ENCODE measurements at places on chromosomes 6 and 20.

DNA sequence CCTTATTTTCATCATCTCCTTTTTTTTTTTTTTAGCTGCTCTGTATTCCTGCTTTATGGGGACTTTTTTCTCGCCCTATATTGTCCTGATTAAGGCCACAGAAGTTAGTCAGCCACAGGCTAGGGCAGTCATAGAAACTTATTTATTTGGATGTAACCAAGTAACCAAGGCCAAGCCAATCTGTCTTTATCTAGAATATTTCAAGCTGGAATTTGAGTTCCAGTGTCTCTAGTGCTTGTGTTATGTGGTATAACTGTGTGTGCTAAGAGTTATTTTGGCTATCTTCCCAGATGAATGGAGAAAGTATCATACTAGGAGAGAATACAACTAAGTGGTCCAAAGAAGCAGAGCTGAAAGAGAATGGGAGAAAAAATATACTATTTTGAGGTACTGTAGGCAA, 751.5 kb downstream of the CBLN4 start:
- no peak for DNase-seq

DNA sequence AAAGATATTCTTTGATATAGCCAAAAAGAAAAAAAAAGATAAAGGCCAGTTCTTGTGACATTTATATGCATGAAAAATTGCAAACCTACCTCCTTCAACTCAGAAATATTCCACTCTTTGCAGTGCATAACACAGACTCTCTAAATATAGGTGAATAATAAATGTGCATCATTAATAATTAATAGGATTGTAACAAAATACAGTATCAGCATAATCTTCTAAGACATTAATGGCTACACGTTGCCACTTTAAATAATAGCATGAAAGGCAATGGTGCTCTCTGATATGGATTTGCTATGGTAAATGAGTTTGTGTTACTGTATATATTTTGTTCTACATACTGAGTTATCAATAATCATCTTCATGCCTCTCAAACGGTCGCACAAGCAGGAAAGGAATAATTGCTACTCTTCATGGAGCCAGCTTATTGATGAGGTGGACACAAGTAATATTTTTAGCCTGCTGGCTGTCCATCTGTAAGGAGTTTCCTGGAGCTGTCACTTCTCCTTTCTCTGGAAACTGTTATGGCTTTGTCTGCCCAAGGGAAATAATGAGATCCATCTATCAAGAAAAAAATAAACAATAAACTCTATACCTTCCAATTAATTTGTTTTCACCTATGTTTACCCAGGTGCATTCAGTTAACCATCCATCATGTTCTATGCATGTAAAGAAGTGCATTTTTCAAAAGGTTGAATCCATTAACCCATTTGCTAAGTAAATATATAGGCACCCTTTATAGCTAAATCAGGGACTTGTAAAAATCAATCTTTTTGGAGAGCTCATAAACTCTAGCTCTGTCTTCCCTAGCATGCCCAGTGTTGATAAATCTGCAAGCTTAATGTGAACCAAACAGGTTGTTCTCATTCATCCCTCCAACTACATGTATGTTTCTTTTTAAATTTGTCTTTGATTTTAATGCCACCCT, 253.0 kb downstream of the NKAIN2 start:
- DNase-seq, result no peak

DNA sequence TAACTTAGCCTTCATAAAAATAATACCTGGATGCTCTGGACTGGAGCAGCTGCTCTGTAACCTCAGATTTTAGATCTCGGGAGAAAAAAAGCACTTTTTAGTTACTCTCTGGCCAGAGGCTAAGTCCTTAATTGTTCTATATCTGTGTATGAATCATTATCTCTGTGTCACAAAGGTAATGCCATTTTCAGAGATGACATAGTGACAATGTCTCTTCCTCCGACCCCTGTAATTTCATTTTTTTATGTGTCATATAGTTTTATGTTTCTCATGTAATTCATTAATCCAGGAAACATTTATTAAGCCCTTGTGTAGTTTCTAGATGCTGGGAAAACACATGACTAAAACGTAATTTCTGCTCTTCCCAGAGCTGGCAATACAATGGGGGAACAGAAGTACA, 55.6 kb downstream of the SENP6 start:
- DNase-seq, result no peak

- no peak for DNase-seq
Measured at GRCh38 chr6:51960419-51960818, 127.0 kb downstream of the PKHD1 start.

DNA sequence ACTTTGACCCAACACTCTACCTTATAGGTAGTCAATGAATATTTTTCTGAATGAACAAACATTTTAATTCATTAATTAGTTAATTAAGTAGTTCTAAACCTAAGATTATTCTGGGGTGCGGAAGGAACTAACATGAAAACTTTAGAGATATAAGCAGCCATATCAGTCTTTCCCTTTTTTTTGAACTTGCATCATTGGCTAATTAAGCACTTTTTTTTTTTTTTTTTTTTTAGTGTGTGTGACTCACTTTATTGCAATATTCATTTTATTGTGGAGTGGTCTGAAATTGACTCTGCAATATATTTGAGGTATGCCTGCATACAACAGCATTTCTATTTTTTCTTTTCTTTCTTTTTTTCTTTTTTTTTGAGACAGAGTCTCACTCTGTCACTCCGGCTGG, 21.8 kb upstream of the AMD1 start:
- no peak for DNase-seq

GRCh38 chr20:59385480-59385879, 85.1 kb downstream of the EDN3 start:
- no peak for DNase-seq

GRCh38 chr6:94289131-94289530, 869.8 kb upstream of the EPHA7 start:
- DNase-seq, result no peak

GRCh38 chr6:27777614-27778355, 134.4 kb downstream of the OR2B2 start:
- DNase-seq, result no peak

DNA sequence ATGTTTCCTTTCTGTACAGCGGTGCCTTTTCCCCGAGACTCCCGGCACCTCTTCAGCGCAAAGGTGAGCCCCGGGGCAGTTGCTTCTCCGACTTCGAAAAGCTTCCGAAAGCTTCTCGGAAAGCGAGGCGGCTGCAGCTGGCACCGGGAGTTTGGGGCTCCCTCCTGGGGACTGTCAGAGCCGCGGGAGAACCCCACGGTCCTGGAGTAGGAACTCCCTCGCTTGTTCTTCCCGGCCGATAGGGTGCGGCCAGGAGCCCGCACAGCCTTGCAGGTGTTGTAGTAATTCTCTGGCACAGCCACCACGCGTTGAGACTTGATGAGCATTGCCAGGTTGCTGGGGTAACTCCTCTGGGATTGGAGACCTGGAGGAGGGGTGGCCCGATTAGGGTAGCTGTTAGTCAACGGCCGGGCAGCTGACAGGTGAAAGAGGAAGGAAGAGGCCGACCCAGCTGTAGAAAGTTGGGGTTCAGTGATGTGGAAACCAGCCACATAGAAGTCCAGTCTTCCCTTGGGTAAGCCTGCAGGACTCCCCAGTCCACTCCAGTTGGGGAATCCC, 721 bp downstream of the KDM1B start:
- peak; percentile 32 for DNase-seq

- DNase-seq, result no peak
Measured at GRCh38 chr20:57426271-57426689, 35.1 kb downstream of the RBM38 start.

- no peak for DNase-seq
Measured at GRCh38 chr6:113642001-113642713, 215.0 kb upstream of the MARCKS start.

- DNase-seq, result no peak
Measured at GRCh38 chr6:80618953-80619352, 512.5 kb downstream of the BCKDHB start.

DNA sequence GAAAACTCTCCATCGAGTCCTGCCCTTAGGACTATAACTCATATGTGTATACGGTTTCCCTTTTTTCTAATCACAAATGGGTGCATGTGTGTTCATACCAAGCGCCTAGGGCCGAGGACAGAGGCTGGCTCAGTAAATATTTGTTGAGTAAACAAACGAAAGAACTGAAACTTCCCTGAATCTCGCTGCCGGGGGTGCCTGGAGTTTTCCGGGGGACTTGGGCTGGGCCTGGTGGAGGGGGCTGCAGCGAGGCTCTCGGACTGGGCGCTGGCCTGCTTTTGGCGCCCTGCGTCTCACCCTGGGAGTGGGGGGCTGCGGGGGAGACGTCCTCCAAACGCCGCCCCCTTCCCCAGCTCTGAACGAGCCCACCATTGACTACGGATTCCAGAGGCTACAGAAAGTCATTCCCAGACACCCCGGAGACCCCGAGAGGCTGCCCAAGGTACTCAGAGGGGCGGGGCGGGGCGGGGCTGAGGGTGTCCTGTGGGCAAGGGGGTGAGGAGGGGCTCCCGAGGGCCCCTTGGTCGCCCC, 49.0 kb downstream of the CPXM1 start:
- no peak for DNase-seq

DNA sequence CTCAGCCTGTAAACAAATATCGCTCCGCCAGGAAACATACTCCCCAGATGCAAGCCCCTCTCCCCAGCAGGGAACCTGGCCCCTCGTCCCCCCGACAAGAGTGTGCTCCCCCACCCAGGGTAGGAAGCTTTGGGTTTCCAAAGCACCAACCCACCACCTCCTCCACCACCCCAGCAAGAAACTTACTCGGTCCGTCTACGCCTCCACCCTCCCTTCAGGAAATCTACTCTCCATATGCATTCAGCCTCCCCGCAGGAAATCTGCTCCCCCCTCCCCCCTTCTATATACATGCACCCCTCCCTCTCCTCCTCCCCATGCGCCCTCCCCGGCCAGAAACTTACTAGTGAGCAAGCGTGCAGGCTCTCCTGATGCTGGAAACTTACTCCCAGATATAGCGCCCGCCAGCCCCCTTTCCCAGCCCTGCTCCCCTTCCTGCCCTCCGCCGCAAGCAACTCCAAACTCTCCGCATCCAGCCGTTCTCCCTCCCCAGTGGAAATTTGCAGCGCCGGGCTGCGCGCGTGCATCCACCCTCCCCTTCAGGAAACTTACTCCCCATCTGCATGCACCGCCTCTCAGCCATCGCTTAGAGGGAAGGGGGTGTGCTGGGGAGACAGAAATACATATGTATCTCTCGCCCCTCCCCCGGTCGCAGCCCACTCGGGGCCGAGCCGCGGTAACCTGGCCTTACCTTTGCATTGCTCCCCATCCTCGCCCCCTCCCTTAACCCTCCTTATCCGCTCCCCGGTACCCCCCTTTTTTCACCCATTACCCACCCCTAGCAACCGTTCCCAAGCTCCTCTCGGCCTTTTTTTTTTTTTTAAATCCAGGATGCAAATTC, at the start of gene TRERF1:
Gene TRERF1 (minus strand): TSS at position 594 of the 838 bp plus-strand sequence. CDS start 182,336 bp downstream, outside the sequence.
- no peak for DNase-seq

Measured in activated CD8-positive, alpha-beta memory T cell treated with anti-CD3 and anti-CD28 coated beads for 1 hour (primary cell).